ENCODE measurements at places on chromosomes 7 and 10.

DNA sequence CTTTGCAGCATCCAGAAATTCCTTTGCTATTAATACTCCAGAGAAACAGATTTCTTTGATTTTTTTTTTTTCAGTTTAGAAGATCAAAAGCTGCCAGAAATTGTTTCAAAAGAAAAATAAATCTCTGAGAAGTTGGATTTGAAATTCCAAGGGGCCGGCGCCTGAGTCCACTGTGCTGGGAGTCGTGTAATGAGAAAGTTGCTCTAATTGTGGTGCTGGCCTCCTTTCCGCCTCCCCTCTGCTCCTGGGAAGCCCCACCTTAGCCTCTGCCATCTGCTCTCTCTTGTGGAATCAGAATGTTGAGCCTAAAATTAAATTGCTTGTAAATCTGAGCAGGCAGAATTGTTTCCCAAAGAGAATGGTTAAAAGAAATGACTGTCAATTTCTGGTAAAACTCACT lies 93.3 kb downstream of the EMX2 start:
- no peak for DNase-seq

DNA sequence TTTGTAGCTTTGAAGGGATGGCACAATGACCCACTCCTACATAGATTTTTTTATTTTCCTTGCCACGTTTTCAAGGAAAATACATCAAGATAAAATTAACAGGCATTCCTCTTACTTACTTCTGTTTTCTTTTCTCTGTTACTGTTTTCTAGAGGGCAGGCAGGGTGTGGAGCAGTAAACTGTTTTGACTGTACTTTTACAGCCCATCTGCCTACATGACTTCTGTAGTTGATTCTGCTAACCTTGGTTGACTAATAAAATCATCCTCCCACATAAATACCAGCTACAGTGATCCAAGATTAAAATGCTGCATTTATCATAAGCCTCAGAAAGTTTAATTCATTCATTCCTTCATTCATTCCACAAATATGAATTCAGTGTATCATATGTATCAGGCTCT lies 158.5 kb downstream of the TRIL start:
- DNase-seq, result no peak

- DNase-seq, result no peak
Observed at GRCh38 chr10:122279725-122280141, 8.6 kb downstream of the BTBD16 start.

DNA sequence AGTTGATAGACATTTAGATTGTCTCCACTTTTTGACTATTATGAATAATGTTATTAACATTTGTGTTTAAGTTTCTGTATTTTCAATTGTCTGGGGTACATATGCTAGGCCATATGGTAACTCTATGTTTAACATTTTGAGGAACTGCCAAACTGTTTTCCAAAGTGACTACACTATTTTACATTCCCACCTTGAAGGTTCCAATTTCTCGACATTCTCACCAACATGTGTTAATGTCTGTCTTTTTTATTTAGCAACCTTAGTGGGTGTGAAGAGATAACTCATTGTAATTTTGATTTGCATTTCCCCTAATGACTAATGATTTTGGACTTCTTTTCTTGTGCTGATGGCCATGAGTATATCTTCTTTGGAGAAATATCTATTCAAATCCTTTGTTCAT lies 832.4 kb downstream of the DNAJB9 start:
- DNase-seq, result no peak

DNA sequence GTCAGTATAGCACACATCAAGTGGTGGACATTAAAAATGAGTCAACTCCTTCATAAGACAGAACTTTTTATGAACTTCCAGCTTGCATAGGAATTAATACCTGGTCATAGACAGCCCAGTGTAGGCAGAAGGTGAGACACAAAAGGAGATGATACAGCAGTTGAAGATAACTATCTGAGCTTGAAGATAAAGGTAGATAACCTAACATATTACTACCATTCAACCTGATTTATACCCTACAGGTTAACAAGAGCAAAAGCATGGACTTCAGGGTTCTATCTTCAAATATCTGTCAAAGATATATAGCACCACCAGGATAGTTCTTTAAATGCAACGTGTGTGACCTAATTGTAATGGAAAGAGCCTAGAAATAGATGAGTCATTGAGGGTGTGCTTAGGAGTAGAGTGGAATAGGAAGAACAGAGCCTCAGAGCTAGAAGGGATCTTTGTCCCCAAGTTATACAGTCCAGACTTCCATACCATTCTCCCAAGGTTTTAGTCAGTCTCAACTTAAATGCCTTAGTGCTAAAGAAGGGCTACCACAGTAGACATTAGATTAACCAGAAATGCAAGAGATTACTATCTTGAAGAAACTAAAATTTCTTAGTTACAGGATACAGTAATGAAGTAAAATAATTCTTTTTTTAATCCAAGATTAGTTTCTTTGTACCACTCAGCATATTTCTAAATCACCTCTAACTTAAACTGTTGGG lies 9.2 kb downstream of the ZNF800 start:
- DNase-seq, result no peak

GRCh38 chr7:124059375-124059774 lies 26.5 kb upstream of the TMEM229A start:
- no peak for DNase-seq

DNA sequence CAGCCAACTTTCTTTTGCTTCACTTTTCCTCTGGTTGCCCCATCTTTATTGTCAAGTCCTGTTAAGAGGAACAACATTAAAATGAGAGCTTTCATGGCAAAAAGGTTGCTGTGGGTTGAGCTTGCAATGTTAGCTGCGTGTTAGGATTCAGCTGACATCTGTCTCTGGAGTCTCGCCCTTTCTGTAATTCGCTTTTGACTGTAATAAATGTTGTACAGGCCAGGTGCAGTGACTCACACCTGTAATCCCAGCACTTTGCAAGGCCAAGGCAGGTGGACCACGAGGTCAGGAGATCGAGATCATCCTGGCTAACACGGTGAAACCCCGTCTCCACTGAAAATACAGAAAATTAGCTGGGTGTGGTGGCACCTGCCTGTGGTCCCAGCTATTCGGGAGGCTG lies 24.1 kb downstream of the MNX1 start:
- no peak for DNase-seq

DNA sequence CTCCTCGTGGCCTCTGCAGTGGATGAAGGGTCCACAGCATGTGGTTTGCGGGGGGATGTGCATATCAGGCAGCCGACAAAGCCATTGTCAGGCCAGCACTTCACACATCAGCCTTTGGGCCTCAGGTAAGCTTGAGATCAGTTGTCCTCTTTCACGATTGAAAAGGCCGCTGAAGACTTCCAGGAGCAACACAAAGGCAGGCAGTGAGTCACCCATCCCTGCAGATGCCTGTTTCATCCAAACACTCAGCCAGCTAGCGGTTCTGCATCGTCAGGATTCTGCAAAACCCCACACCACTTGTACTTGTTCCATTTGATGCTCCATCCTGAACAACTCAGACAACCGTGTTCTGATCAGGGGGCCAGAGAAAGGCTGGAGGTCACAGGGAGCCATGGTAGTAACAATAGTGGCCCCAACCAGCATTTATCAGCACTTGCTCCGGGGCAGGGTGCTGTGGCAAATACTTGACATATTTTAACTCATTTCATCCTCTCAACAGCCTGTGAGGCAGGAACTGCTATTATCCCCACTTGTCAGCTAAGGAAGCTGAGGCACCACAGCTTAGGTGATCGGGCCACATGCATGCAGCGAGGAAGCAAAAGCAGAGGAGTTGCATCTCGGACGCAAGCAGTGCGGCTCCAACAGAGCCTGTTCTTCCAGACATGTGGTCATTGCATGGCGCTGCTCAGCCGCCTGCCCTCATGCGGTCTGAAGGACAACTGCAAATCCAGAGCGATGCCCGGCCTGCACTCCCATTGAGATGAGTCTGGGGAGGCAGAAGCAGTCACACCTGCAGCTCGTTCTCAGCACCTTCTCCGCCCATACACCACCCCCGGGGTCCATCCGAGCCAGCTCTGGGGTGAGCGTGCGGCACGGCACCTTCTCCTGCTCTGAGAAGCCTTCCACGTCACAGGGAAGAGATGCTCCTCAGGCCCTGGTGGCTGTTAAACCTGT lies 144.9 kb downstream of the PAXIP1 start:
- no peak for DNase-seq

GRCh38 chr7:92614660-92615174 lies 24.5 kb upstream of the FAM133B start:
- no peak for DNase-seq

DNA sequence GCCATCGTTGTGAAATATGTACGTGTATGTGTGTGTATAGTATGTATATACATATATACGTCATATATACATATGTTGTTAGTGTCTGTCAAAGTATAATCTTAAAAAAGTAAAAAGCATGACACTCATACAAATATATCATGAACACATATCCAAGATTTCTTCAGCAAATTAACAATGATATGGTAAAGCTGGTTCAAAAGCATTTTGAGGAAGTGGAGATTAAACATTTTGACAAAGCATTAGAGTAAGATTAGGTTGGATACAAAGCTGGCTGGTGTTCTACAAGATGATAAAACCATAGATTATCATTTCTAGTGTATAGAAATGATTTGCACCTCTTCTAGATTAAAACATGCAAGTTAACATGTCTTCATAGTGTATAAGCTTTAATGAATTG lies 771 bp upstream of the NUDCD3 start:
- no peak for DNase-seq

DNA sequence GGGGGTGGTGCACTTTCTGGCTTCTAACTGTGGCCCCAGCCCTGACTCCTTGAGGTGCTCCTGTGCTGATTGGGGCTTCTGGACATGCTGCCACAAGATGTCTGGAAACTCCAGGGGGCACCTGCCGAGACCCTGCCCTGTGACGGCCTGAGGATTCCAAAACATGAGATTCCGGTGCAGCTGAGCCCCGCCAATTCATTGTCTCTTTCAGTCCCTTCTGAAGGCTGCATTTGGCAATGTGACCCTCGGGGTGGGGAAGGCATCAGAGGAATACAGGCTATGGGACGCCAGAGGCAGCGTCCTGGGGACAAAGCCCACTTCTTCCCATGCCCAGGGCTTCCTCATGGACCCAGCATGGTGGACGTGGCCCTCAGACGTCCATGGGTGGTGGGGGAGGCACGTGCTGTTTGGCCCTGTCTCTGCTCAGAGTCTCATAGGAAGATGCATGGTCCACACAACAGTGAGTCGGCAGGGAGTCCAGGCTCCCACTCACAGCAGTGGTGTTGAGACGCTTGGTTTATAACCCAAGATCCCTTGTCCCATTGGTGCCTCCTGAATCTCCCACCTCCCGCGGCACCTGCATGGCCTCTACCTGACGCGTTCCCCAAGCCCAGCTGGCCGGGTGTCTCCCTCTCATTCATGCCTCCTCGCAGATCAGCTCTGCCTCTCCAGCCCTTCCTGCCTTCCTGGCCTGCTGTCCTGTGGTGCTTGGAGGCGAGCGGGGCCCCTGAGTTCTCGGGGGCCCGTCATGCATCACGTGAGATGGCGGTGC lies 129.9 kb downstream of the WDR37 start:
- no peak for DNase-seq

- no peak for DNase-seq
Observed at GRCh38 chr7:26954951-26955350, 90.6 kb upstream of the SKAP2 start.

DNA sequence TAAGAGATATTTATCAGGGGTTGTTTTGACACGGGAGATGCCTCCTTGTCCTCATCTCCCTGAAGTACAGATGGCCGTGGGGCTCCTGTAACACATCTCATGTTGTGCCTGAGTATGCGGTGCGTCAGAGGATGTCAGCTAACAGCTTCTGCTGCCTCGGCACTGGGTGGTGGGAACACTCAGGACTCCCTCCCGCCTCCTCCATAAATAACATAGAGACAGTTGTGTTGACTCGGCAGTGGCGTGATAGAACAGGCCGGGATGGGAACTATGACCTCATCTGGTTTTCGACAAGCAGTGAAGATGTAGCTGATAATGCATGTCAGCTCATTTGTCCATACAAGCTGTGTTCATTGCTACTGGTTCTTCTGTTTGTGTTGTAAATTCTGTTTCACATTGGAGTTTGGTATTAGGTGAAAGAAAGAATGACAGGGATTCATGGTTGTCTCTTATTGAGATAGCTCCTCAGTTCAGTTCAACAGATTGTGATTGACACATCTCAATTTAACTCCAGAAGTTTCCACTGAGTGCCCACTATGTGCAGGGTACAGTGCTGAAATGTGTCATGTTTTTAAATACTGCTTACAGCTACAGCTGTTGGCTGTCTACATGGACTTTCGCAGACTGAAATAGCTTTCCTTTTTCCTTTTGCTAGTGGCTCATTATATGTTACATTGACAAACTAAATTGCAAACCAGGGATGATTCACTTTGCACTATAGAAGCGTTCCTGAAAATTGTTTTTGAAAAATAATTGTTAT lies 87.4 kb downstream of the CHN2 start:
- DNase-seq, result no peak

Measured in CD4-positive, alpha-beta T cell treated with Interleukin-12 subunit alpha and Interleukin-12 subunit beta, for 1 hour (primary cell).